ENCODE measurements at places on chromosomes 11 and 22. TPM values are rescaled to one million over a fixed set of nuclear protein-coding genes. Genes with fewer than 3 reads are reported as not detected.

DNA sequence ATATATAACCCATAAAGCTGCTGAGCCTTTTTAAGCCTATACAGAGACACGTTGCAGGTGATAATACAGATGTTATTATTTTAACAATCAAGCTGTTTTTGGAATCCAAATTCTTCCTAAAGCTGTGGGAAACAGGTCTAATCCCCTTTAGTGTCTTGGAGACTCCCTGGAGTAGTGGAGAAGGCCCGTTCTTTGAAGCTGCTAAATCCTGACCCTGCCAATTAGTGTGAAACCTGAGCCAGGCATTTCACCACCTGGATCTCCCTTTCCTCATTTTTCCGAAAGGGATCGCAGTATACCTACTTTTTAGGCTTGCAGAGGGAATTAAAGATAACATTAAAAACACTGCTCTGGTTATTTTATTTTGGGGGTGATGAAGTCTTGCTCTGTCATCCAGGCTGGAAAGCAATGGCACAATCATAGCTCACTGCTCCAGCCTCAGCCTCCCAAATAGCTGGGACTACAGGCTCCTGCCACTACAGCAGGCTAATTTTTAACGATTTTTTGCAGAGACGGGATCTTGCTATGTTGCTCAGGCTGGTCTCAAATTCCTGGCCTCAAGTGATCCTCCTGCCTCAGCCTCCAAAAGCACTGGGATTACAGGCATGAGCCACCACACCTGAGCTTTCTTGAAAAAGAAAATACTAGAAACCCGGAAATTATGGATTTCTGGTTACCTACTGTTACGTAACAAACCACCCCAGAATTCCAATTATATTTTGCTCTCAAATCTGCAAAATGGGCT lies 1.7 kb upstream of the EIF4ENIF1 start:
- DNase-seq = no peak

GRCh38 chr22:23526596-23527316 lies 53.3 kb downstream of the IGLL1 start:
- DNase-seq = no peak

- no peak for DNase-seq
Observed at GRCh38 chr22:46797355-46797754, 34.9 kb downstream of the TBC1D22A start.

The FOLH1 gene
- total RNA-seq = not detected

The RASL10A gene
- total RNA-seq = 1.6 TPM

The LSP1 gene
- 0.77 TPM for total RNA-seq

The OR2AT4 gene
- not detected for total RNA-seq

The OR4A16 gene
- total RNA-seq = not detected
